ENCODE measurements at places on chromosomes 4 and X.

DNA sequence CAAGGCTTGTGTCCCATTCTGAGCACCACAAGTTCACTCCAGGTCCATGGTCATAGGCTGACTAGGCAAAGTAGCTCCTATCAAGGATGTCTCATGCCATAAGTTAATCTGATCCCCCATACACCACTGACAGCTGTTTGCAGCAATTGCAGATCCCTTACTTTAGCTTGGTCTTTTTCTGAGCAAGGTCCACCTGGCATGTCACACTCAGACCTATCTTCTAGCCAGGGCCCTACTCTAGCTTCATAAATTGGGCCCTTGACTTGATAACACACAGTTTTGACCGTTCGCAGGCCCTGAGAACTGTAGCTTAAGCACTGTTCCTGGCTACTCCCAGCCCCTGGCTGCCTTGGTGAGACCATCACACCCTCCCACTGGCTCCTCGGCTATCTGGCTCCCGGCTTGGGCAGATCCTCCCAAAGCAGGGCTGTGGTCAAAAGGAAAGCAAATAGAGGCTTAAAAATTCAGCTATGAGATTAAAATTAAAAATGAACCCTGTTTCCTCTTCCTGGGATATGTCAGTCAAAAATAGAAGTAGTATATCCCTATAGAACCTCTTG lies 427.4 kb downstream of the RAB28 start:
- no peak for DNase-seq

GRCh38 chr4:164572877-164573279 lies 181.1 kb upstream of the SMIM31 start:
- DNase-seq, result no peak

DNA sequence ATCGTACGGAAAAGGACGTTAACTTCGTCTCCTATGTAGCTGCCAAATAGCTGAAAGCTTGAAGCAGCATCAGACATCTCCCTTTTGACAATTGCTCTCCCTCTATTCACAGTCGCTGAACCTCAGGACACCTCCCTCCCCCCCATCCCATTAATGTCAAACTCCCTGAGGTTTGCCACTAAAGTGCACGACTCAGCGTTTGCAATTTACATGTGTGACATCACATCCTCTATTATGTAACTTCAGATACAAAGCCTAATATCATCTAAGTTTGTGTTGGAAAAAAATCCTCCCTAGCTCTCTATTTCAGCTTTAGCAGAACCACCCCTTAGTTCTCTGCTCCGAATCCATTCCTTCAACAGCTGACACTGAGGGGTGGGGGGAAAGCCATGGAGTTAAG lies 5.5 kb upstream of the NR3C2 start:
- no peak for DNase-seq

DNA sequence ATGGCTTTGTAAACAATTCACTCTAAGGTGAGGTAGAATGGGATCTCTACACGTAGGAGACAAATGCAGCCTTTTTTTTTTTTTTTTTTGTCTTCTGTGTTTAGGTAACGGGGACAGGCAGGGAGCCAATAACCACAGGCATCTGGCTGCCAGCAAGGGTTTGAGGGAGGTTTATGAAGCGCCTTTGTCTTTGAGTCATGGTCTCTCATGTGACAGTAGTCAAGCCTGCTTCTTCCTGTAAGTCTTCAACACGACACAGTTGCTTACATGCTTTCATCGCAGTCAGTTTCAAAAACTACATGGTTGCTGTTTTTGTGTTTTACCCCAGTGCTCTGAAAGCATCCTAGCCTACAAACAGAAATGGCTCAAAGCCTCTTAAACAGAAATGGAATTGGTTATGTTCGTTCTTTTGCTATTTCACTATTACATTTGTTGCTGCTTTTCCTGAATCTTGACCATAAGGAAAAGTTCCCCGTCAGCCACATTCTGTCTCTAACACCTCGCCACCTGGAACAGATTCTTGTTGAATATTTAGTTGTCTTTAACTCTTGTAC lies 127.8 kb upstream of the METTL14 start:
- DNase-seq, result no peak

- no peak for DNase-seq
Observed at GRCh38 chrX:43910012-43910411, 27.8 kb upstream of the MAOB start.

DNA sequence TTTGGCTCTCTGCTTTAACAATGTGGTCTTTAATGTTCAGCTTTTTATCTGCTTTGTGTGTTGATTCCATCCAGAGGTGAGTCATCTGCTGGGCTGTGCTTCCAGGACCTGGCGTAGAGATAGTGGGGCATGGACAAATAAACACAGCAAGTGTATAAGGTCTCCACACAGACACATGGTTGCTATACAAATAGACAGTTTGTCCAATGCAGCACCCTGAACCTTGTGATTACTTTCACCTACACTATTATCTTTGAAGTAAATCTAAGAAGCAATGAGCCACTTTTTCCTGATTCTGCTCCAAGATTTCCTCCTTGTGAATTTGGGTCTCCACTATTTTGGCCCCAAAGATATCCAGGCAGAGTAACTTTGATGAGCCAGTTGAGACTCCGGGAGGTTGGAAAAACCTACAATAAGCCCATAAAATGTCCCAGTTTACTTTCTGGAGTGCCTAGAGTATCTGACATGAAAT lies 12.1 kb downstream of the PPARGC1A start:
- DNase-seq, result no peak

- no peak for DNase-seq
Observed at GRCh38 chr4:69757464-69757863, 3.0 kb downstream of the SULT1B1 start.

GRCh38 chr4:159104694-159105414 lies 2.0 kb downstream of the RAPGEF2 start:
- DNase-seq, result no peak

GRCh38 chrX:48751343-48751742 lies 10.2 kb upstream of the GLOD5 start:
- no peak for DNase-seq

GRCh38 chr4:71415491-71415890 lies 76.7 kb downstream of the SLC4A4 start:
- no peak for DNase-seq

GRCh38 chr4:2574863-2575262 lies 38.4 kb downstream of the FAM193A start:
- DNase-seq, result no peak

- DNase-seq, result peak; percentile 97
Observed at GRCh38 chr4:41214136-41214824, at the start of gene APBB2. APBB2 (minus strand) TSS chr4:41214542; CDS start chr4:41033254, 181,288 bp downstream.

- DNase-seq, result peak; percentile 42
Observed at GRCh38 chr4:1421657-1422056, 15.4 kb upstream of the NKX1-1 start.

DNA sequence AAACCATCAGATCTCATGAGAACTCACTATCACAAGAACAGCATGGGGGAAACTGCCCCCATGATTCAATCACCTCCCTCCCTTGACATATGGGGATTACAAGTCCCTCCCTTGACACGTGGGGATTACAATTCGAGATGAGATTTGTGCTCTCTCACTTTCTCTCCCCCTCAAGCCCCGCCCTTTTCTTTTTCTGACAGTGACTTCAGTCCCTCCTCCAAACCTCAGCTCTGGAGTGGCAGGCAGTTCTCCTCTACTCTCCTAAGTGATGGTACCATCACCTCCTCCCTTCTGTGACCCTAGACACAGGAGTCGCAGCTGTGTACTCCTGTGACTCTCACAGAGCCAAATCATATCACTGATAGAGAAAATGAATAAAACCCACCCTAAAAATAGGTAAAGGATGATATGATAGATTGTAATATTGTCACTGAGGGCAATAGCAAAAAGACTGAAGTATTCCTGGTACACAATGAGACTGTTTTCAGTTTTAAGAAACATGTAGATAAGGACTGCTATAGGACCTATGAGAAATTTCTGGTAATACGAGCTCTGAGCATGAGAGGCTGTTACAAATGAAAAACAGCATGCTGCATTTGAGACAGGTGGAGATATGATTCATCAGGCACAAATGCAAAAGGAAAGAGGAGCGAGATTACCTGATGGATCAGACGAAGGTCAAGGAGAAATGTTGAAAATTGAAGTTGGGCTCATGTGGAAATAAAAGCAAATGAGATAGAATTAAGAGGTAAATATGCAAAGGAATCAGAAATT lies 101.2 kb upstream of the CBLL2 start:
- DNase-seq, result no peak

Data from ecto neural progenitor cell (in vitro differentiated cells).